ENCODE measurements at places on chromosomes 13 and 19.

GRCh38 chr19:48296963-48297734 is 27.3 kb downstream of the ZNF114 start:
- DNase-seq = no peak

DNA sequence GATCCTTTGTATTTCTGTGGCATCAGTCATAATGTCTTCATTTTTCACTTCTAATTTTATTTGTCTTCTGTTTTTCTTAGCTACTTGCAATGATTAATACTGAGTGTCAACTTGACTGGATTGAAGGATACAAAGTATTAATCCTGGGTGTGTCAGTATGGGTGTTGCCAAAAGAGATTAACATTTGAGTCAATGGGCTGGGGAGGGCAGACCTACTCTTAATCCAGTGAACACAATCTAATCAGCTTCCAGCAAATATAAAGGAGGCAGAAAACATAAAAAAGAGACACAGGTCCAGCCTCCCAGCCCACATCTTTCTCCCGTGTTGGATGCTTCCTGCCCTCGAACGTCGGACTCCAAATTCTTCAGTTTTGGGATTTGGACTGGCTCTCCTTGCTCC is 640.9 kb upstream of the MIR17HG start:
- DNase-seq = no peak

GRCh38 chr13:29524176-29524575 is 71.3 kb downstream of the SLC7A1 start:
- DNase-seq = no peak

- no peak for DNase-seq
These were observed 17.8 kb downstream of the NHLRC3 start for GRCh38 chr13:39056018-39056417.

DNA sequence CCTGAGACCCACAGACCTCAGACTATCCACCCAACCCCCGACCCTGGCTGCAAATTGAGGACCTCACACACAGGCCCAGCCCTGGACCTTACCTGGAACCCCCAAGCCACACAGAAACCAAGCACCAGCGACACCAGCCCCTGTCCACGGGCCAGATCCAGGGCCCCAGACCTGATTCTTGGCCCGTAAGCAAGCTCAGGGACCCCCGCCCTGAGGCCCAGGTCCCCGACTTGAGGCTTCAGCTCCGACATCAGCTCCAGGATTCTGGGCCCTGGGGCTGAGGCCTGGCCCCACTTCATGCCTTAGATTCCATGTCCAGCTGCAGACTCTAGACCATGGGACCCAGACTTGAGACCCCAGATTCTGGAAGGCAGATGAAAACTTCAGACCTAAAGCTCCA is 6.3 kb downstream of the TTYH1 start:
- DNase-seq = no peak

- no peak for DNase-seq
These were observed 250.2 kb upstream of the SLITRK1 start for GRCh38 chr13:84132491-84132890.

GRCh38 chr13:23656637-23657371 is 86.6 kb downstream of the TNFRSF19 start:
- DNase-seq = no peak

GRCh38 chr19:776549-776948 is 20.7 kb upstream of the PTBP1 start:
- no peak for DNase-seq
